ENCODE measurements at places on chromosomes 11 and 22.
A peak's percentile ranks its signal among the peaks of the same experiment; 100 is the strongest.

DNA sequence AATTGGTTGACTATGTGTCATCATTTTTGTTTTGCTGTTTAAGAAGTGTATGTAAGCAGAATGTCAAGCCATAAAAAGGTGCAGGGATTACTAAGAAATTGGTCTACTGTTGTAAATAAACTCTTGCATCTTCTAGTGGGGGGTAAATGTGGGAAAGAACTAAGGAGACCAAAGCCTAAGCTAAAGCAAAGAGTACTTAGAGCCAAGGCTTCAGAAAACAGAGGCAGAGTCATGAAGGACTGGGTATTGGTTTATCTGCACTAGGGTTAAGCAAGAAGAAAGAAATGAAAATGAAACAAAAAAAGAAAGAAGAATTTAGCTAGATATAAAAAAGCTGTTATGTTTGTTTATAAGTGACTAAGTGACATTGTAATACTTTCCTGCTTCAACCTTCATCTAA, 628.1 kb downstream of the METTL15 start:
- no peak for DNase-seq

DNA sequence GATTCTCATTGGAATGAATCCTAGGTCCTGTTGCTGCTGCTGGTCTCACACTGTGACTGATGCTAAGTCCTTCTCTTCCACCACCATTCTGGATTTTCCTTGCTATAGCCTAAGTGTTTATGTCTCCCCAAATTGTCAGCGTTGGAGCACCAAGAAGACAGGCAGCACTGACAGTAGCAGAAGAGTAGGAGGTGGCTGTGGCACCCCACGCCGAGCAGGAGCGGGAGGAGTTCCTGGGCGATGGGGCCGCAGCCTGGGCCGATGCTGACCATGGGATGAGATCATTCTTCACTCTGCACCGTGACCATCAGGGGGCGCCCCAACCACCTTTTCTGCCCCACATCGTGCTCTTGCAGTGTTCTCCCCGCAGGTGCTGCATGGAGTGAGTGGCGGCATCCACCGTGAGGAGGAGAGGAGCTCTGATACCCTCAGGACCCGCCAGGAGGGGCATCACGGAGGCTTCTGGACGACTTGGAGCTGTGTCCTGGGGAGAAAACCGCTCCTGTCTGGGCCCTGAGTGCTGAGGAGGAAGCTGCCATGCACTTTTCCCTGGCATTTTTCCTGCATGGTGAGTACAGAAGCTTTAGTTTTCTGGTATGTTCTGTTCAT, 57.0 kb downstream of the LRRC74B start:
- peak; percentile 77 for DNase-seq

- DNase-seq: peak; percentile 12
Measured at GRCh38 chr22:44193535-44193891, 12.8 kb downstream of the PARVG start.

DNA sequence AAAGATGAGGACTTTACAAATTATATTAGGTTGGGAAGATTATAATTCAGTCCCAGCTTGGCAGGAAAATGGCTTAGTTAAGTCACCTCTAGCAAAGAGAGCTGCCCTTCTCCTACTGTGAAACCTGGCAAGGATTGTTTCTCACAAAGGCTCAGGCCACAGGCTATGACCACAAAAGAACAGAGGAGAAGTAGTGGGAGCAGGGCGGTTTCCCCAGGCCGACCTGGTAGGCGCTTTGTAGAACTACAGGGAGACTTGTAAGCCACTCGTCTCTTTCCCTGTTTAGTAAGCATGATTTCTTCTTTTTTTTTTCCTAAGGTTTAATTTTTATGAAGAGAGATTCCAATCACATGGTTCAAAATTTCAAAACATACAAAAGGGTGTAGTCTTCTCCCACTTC, 4.6 kb downstream of the SNAP29 start:
- no peak for DNase-seq

GRCh38 chr22:45261407-45262088, 20.9 kb upstream of the KIAA0930 start:
- no peak for DNase-seq

- peak; percentile 92 for DNase-seq
Measured at GRCh38 chr11:47847892-47848699, at the start of gene NUP160. TSS of gene NUP160 (minus strand) at chr11:47848350. CDS start at chr11:47848318, 32 bp downstream.
